ENCODE measurements at places on chromosomes 7 and 10.

GRCh38 chr7:149457766-149458165 is 3.1 kb downstream of the ZNF777 start:
- DNase-seq = no peak

DNA sequence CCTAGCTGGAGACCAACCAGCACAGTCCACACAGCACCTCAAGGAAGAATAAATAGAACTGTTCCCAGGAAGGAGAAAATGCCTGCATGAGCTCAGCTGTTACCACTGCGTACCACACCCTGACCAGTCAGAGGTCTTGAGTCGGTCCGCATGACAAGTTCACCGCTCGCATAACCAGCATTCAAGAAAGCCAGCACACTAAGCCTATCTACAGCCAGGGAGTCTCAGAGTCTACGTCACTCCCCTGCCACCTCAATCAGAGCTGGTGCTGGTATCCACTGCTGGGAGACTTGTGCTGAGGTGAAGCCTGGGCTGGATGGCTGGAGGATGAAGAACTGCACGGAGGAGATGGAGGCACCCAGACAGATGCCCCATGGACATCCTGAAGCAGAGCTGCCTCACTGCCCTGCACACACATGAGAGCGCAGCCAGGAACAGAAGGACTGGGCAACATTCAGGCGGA is 19.6 kb downstream of the AKR1C1 start:
- DNase-seq = no peak

GRCh38 chr10:132666705-132667341 is 119.1 kb downstream of the NKX6-2 start:
- DNase-seq = no peak

- DNase-seq = peak; percentile 64
Measured at GRCh38 chr7:105581066-105581811, at the start of gene EFCAB10. Gene EFCAB10, minus strand, starts transcription at chr7:105581493. Its CDS starts 30 bp downstream, at chr7:105581463.

DNA sequence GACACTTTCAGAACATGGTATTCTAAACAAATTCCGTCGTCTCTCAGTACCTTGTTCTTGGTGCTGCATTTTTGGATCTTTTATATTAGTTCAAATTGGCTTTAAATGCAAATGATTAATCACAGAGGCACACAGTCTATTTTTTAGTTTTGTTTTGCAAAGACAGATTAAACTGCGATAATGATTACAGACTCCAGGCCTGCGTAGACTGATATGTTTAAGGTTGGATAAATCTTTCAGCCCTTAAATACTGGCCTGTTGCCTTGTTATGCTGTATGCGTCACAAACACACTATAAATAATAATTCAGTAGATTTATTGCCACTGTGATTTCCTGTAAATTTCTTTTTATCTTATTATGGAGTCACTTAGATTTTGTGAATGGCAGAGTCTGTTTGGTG is 19.3 kb downstream of the CACNB2 start:
- no peak for DNase-seq

GRCh38 chr10:83809001-83809400 is 330.3 kb upstream of the GHITM start:
- DNase-seq = no peak

- no peak for DNase-seq
Measured at GRCh38 chr7:48924433-48924832, at the start of gene CDC14C. Gene CDC14C, plus strand, starts transcription at chr7:48924547. Its CDS starts 126 bp downstream, at chr7:48924673.

DNA sequence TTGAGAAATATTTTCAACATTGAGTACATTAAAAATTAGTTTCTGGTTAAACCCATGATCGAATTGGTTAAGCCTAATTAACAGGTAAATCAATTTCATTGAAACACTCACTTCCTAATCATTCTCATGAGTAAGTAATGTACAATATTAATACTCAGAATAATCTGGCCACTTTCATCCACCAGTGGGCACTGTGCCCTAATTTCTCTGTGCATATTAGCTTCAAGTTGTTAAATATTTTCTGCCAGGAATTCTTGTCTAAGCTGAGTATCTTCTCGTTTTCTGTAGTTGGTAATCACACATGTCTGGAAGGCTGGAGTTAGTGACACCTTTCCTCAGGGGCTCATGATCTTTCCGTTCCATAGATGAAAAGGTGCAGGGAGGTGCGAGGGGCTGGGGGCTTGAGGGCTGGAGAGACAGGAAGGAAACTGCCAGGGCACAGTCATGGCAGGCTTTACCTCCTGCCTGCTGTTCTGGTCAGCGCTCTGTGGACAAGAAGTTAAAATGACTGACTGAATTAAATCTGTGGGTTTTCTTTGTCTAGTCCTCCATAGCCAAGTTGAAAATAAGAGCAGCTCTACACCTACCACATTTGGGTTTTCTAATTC is 71.9 kb downstream of the WIPF3 start:
- peak; percentile 62 for DNase-seq

DNA sequence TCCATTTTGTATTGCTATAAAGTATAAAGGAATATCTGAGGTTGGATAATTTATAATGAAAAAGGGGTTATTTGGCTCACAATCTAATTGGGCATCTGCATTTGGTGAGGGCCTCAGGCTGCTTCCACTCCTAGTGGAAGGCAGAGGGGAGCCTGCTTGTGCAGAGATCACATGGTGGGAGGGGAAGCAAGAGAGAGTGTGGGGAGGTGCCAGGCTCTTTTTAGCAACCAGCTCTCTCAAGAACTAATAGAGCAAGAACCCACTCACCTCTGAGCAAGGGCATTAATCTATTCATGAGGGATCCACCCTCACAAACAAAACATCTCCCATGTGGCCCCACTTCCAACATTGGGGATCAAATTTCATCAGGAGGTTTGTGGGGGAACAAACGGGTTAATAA is 64.6 kb downstream of the OGDH start:
- DNase-seq = no peak

- DNase-seq = no peak
Measured at GRCh38 chr7:109579901-109580300, 1010.2 kb downstream of the DNAJB9 start.

GRCh38 chr7:128894101-128894440 is 16.4 kb downstream of the KCP start:
- DNase-seq = no peak

- DNase-seq = peak; percentile 86
Measured at GRCh38 chr7:117269886-117270285, 53.0 kb downstream of the WNT2 start.

DNA sequence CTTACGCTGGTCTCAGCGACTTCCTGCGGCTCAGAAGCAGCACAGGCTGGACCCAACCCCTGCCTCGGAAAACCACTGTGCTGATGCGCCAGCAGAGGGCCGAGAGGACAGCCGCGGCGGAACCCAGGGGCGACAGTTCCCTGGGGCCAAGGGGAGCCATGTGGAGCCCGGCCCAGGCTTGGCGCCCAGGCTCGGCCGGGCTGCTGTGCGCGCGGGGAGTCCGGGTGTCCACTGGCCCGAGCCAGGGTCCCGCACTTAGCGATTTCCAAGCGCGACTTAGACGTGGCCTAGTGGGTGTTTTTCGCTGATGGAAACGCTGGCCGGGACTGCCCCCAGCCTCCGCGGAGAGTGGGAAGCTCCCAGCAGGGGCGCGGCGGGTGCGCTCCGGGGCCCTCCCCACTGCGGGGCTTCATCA is 18.6 kb upstream of the ZNF32 start:
- DNase-seq = no peak

GRCh38 chr10:85993840-85994507 is 372.6 kb downstream of the GRID1 start:
- no peak for DNase-seq

- DNase-seq = no peak
Measured at GRCh38 chr7:81929386-81929785, 159.5 kb upstream of the HGF start.

DNA sequence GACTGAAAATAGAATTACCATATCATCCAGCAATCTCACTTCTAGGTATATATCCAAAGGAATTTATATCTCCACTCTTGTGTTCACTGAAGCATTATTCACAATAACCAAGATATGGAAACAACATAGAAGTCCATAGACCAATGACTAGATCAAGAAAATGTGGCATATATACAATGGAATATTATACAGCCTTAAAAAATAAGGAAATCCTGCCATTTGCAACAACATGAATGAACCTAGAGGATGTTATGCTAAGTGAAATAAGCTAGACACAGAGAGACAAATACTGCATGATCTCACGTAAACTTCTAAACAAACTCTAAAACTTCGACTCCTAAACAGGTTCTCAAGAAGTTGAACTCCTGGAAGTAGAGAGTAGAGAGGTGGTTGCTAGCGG is 254.5 kb downstream of the SKIDA1 start:
- DNase-seq = no peak

DNA sequence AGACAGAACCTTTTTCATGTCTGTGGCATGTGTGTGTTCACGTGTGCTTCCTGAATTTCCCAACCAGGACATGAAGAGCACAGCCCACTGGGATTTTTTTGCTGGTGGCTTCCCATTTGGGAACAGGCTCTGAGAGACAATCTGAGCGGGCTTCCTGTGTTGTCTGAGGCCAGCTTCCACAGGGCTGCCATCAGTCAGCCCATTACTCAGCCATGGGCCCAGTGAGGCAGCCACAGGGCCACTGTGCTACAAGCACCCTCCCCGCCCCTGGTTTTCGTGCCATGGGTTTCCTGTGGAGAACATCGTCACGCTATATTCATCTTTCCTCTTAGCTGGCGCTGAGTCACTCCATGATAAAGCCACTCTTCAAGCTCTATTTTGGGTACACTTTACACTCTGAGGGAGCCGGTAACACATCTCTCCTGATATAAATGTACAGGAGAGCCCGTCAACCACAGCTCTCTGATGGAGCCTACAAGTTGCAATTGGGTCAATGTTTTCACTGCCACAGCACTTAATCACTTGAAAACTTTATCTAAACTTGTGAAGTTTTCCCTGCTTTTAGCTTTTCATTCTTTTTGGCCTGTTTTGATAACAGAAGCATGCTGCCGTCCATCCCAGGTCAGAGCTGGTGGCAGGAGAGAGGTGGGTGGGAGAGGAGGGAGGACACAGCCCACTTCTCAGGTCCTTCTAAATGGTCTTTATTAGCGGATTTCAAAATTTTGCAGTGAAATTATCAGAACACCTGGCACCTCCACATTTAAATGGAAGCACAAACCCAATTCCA is 96.9 kb downstream of the HIPK2 start:
- peak; percentile 99 for DNase-seq

- no peak for DNase-seq
Measured at GRCh38 chr7:40244226-40244625, 109.4 kb downstream of the SUGCT start.

DNA sequence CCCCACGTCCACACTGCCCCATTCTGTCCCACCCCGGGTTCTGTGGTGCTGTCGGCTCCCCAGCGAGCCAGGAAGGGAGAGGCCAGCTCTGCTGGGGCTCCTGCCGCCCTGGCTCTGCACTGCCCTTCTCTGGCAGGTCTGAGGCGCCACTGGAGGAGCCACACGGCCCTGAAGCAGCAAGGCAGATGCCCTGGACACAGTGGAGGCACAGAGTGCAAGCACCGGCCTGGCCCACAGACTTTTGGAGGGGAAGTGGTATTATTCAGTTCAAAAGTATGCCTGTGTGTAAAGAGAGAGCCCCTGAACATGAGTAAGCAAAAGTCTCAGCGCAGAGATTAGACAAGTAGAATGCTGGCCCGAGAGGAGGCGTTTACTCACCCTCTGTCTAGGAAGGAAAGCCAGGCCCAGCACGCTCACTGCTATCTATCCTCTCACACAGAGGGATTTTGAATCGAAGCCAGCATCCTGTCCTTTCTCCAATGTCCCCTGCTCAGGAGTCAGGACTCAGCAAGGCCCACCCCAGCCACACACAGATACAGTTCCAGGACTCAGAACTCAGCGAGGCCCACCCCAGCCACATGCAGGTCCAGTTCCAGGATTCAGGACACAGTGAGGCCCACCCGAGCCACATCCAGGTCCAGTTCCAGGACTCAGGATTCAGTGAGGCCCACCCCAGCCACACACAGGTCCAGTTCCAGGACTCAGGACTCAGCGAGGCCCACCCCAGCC is 115.0 kb downstream of the EGFR start:
- peak; percentile 99 for DNase-seq

DNA sequence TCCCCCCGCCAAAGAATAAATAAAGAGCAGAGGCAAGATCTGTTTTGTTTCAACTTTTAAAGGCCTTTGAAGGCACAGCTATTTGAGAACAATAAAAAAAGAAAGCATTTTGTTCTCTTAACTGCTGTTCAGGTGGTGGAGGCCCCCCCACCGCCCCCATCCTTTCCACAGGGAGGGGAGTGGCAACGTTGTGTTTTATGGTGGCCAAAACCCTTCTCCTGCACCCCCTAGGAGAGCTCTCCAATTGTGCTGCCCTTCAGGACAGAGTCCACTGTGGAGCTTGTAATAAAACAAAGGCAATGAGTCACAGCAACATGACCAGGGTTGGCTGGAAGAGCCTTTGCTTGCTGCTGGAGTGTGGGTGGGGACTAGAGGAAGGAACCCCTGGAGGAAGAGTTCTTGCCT is 987.9 kb downstream of the KCNMA1 start:
- peak; percentile 60 for DNase-seq

DNA sequence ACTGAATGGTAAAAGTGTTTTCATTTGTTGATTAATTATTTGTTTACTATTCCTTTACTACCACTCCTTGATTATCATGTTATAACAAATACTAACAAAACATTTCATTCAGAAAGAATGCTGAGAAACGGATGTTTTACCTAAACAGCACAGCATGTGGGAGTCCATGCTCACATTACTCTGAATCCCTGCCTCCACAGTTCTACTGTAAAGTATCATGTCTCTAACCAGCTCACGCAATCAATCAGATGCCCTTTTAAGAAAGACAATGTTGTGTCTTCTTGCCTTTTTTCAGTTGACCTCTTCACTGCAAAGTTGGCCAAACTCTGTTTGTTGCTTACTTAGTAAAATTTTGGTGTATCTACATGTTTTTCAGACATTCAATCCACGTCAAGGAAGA is 232.5 kb upstream of the MDFIC start:
- no peak for DNase-seq

GRCh38 chr7:123787220-123788007 is 38.6 kb upstream of the WASL start:
- DNase-seq = peak; percentile 15

- DNase-seq = peak; percentile 49
Measured at GRCh38 chr10:98170249-98171117, 36.0 kb downstream of the R3HCC1L start.

- DNase-seq = peak; percentile 23
Measured at GRCh38 chr10:94617389-94617944, 66.1 kb upstream of the CYP2C18 start.

GRCh38 chr10:89296220-89296648 is 5.6 kb upstream of the IFIT2 start:
- DNase-seq = peak; percentile 56

- no peak for DNase-seq
Measured at GRCh38 chr10:77896058-77896457, 30.5 kb downstream of the DLG5 start.

GRCh38 chr10:97564776-97565175 is 7.8 kb upstream of the ANKRD2 start:
- no peak for DNase-seq

DNA sequence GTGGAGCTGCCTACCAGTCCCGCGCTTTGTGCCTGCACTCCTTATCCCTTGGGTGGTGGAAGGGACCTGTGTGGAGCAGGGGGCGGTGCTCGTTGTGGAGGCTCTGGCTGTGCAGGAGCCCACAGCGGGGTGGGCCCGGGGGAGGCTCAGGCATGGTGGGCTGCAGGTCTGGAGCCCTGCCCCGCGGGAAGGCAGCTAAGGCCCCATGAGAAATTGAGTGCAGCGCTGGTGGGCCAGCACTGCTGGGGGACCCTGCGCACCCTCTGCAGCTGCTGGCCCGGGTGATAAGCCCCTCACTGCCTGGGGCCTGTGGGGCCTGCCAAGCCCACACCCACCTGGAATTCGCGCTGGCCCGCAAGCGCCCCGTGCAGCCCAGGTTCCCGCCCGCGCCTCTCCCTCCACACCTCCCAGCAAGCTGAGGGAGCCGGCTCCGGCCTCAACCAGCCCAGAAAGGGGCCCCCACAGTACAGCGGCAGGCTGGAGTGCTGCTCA is 859.6 kb upstream of the KCND2 start:
- DNase-seq = no peak
